ENCODE measurements at places on chromosomes 7 and 10. TPM values are rescaled to one million over a fixed set of nuclear protein-coding genes. Genes with fewer than 3 reads are reported as not detected.

- DNase-seq = no peak
Observed at GRCh38 chr10:70197235-70197945, 27.1 kb upstream of the SAR1A start.

DNA sequence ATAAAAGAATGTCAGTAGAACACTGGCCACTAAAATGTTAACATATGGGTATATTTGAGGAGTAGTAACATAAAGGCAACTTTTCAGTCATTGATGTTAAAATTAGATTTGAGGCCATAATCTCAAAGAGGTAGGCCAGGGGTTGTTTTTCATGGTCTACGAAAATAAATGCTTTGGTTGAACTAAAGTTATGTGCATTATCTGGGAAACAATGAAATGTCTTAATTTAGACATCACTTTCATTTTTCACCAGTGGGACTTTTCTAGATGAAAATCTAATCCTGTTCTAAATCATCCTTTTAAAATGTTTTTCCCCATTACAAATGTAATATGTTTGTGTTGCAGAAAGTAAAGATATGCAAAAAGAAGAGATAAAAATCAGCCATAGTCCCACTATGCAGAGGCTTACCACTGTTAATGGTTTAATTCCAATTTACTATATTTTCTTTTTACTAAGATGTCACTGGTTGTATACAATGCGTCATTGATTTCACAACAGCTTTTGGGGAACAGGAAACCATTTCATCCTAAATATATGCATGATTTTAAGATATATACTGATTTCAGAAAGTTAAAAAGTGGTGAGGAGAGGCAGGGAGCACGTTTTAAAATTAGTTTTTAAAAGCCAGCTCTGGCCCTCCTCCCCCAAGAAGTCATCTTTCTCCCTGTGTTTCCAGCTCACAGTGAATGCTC is 64.3 kb downstream of the ARID5B start:
- no peak for DNase-seq

DNA sequence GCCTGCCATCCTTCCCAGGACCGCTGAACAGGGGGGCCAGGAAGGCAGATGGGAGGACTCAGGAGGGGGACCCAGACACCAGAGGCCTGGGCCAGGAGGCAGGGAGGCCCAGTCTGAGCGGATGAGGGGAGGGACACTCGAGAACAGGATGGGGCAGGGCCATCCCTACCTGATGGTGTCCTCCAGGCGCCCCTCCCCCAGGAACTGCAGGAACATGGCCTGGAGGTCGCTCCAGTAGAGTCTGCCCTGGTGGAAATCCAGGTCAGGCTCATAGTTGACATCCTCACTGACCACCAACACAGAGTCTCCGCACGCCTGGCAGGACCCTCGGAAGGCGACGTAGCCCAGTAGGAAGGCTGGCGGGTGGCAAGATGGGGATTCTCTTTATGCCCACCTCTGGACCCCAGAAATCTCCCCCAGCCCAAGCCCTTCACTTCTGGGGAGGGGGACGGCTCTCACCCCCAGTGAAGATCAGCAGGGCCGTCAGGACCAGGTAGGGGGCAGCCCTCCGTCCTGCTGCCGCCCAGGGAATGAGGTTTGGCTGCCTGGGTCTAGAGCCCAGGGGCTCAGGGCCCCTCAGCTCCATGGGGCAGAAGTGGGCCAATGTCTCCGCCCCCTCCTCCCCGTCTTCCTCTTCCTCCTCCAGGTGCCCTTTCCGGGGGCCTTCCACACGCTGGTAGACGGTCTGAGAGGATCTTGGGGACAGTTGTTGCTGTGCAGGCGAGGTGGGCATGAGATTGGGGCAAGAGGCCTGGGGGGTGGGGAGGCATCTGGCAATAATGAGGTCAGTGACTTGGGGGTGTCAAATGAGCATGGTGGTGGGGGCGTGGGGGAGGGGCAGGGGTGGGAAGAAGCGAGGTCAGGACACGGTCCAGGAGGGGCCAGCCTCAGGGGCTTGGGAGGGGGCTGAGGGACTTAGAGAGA is 573 bp downstream of the TFR2 start:
- no peak for DNase-seq

GRCh38 chr10:85997544-85997943 is 369.1 kb downstream of the GRID1 start:
- DNase-seq = no peak

- DNase-seq = no peak
Observed at GRCh38 chr7:54541669-54542625, at the start of gene VSTM2A. Gene VSTM2A (plus strand): TSS chr7:54542375. CDS start chr7:54542731, 356 bp downstream.

DNA sequence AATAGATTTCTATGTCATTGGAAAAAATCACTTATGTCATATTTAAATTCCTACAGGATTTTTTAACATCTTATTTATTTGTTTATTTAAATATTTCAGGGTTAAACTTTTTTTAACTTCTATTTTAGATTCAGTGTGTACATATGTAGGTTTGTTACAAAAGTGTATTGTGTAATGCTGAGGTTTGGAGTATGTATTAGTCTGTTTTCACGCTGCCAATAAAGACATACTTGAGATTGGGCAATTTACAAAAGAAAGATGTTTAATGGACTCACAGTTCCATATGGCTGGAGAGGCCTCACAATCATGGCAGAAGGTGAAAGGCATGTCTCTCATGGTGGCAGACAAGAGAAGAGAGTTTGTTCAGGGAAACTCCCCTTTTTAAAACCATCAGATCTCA is 65.4 kb downstream of the MGAM2 start:
- DNase-seq = no peak

DNA sequence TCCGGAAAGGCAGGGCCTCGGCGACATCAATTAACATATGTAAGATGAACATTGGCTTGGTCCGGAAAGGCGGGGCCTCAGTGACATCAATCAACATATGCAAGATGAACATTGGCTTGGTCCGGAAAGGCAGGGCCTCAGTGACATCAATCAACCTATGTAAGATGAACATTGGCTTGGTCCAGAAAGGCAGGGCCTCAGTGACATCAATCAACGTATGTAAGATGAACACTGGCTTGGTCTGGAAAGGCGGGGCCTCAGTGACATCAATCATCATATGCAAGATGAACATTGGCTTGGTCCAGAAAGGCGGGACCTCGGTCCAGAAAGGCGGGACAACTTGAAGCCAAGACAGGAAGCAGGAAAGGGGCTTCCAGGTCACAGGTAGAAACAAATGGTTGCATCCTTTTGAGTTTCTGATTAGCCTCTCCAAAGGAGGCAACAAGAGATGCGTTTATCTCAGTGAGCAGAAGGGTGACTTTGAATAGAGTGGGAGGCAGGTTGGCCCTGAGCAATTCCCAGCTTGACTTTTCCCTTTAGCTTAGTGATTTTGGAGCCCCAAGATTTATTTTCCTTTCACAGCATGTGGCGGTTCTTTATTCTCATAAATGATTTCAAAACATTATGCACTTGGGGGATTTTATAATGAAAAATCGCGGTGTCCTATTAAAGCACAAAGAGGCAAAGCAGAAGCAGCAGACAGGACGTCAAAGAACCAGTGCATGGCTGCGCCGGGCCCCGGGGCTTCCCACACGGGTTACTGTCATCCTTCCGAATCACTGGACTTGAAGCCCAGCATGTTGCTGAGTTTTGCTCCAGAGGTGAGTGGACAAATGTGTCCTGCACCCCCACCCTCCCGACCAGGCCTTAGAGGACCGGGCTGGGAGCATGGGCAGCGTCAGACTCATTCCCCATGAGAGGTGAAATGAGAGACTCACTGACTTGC is 43.1 kb upstream of the EN2 start:
- DNase-seq = no peak

DNA sequence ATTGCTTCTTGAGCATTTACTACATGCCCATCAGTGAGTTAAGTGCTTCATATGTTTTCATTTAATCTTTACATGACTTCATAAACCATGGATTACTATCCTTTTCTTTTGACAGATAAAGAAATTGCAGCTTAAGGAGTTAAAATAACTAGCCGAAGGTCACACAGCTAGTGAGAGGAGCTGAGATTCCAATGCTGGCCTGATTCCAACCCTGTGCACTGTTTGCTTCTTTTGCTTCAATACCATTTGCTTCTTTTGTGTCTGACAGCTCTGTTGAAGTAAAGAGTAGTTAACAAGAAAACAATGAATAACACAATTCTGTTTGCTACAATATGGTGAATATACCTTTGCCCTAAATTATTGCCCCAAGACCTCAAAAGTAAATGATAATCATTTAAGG is 132.4 kb downstream of the GRM3 start:
- no peak for DNase-seq

BRAF gene
- total RNA-seq = 63.6 TPM

PTPRZ1 gene
- 47.6 TPM for total RNA-seq

KCNMA1 gene
- total RNA-seq = 11.7 TPM

CACNB2 gene
- 2.6 TPM for total RNA-seq

IFIT1B gene
- total RNA-seq = 4.9 TPM

GARIN1A gene
- 0.30 TPM for total RNA-seq
